ENCODE measurements at places on chromosomes 4 and X.

GRCh38 chrX:73850124-73851013 is 287.4 kb downstream of the CHIC1 start:
- DNase-seq: no peak

DNA sequence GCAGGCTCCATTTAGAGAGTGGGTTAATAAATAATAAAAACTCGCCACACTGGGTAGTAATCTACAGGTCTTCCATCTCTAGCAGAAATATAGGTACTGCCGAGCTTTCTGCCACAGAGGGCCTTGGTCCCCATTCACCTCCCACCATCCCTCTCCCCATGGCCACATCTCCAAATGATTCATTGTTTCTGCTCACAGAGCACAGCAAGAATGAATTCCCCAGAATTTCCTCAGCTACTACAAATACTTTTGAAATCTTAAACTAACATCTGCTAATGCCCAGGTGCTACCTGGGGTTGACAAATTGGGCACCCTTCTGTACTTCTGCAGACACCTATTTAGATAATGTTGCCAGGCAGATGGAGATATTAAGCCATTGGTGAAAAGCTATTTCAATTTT is 5.1 kb downstream of the PHEX start:
- no peak for DNase-seq

GRCh38 chr4:20678400-20678799 is 21.9 kb upstream of the PACRGL start:
- DNase-seq: no peak

GRCh38 chr4:23819041-23819511 is 70.8 kb downstream of the PPARGC1A start:
- DNase-seq: no peak

All from GM19239 (cell line).